ENCODE measurements at places on chromosomes 2 and 18.

- DNase-seq: no peak
Measured at GRCh38 chr18:25518716-25519053, 166.7 kb upstream of the ZNF521 start.

DNA sequence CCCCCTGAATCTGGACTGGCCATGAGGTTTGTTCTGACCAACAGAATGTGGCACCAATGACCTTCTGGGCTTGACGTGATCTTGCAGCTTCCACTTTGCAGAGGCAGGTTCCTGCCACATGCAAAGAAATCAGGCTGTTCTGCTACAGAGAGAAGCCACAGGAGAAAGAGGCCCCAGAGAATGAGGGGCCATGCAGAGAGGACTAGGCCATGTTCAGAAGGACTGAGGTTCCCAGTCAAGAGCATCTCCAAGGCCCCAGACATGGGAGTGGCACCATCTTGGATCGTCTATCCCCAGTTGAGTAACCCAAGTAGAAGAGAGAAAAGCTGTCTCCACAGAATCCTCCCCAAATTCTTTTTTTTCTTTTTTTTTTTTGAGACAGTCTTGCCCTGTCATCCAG is 131.1 kb downstream of the ZBTB7C start:
- DNase-seq: no peak

DNA sequence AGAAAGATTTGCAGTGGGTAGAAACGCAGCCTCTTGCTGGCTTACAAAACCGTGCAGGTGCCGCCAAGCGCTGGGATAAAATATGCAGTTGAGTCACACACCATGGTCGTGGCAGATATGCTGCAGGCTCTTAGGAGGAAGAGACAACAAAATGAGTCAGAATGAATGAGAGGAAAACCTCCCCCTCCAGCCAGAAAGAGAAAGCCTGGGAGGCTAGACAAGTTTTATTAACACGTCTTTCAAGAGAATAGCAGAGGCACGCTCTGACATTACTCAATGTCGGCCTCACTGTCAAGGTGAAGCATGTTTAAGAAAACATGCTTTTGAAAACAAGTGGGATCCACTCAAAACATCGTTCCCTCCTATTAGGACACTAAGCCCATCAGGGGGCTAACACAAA is 37.1 kb upstream of the ZCCHC2 start:
- no peak for DNase-seq

DNA sequence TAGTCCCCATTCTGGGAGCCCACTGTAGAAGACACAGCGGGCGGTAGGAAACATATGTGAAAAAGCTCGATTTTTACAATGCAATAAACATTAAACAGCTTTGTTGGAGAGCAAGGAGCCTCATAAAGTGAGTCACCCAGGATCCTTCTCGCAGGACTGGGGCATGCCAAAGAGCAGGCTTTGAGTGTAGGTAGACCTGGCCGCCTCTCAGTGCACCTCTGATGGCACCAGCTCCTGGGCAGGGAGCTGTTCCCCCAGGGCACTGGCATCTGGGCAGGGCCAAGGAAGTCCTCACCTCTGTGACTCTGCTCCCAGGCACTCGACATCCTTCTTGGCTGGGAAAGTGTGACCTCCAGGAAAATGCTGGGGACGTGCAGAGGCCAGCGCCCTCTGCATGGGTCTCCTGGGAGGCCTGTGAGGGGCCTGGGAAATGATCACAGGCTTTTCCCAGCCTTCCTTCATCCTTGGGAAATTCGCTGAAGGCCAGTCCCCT is 94.2 kb downstream of the POLR1A start:
- no peak for DNase-seq

DNA sequence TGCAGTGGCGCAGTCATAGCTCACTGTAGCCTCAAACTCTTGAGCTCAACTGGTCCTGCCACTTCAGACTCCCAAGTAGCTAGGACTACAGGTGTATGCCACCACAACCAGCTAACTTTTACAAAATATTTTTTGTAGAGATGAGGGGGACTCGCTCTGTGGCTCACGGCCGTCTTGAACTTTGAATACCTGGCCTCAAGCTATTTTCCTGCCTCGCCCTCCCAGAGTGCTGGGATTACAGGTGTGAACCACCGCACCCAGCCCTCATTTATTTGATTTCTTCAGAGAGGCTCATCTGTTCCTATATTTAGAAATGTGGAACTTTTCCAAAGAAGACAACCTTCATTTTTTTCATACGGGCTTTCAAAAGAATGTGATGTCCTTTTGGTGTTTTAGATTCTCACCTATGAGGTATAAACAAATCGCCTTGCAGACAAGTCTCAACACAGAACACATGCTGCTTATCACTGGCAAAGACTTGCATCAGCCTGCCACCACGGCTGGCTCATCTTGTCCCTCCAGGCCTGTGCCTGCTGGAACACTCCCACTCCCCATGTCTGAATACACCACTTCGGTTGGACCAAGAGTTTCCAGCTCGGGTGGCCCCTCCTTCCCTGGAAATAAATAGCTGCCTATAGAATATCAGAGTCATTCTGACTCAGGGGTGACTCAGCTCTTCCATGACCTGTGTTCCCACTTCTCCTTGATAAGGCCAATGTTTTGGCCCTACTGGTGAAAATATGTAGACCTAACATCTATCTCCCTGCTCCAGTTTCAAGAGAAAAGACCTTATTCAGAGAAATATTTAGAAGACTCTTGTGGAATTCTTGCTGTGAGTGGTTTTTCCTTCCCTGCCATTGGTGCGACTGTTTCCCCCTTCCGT is 202.6 kb downstream of the TGIF1 start:
- no peak for DNase-seq

Measured in activated CD4-positive, CD25-positive, alpha-beta regulatory T cell treated with anti-CD3 and anti-CD28 coated beads, Interleukin-2, amount 50 U/mL, for 72 hours (primary cell).